HFFc6 (cell line): ENCODE measurements at places on chromosomes 7 and 10. TPM values are rescaled to one million over a fixed set of nuclear protein-coding genes. Genes with fewer than 3 reads are reported as not detected.

GRCh38 chr7:64045301-64046040 lies at the start of gene ZNF727:
TSS of gene ZNF727 (plus strand) at chr7:64045434. CDS start at chr7:64045622, 188 bp downstream.
- H3K27ac ChIP-seq, result no peak within 1 kb of the TSS
- H3K4me1 ChIP-seq, result no peaks in the 10 kb centered on the region
- H3K27me3 ChIP-seq, result no peaks in the 10 kb centered on the region
- H3K4me3 ChIP-seq, result no peak within 1 kb of the TSS

DNA sequence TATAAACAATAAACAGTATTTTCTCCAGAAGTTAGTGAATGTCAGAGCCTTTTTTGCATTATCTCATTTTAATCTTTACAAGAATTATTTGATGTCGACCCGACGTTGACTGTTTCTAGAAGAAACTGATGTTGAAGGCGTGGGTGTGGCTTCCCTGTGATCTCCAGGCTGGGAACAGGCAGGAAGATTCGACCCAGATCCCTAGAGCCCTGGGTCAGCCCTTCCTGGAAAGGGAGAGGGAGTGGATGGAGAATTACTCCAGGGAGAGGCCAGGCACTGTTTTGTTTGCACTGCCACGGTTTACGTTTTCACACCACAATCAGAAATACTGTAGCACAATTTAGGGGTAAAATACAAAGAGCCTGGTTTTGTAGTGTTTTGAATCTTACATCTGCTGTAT lies 133.1 kb downstream of the ADARB2 start:
- no peak overlapping the region for H3K4me3 ChIP-seq

DNA sequence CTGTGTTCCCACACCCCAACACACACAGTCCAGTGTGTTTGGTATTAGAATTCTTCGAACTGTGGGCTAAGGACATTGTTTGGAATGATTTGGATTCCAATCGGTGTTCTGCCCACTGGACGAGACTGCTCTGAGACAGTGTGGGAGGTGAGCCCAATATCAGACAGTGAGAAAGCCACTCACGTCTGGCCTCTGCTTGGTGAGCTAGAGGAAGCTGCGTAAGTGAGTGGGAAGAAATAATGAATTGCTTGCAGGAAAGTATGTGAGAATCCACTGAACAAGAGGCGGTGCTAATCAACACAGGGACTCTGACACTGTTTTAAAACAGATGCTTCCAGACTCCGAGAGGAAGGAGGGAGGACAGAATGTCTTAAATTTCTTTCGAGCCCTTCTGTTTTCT lies 675.0 kb upstream of the ANKRD30A start:
- peaks cover 2% of the 10 kb centered on the region; the same call in 1 of the 2 replicates for H3K27me3 ChIP-seq
- H3K4me1 ChIP-seq, result no peaks in the 10 kb centered on the region
- no peak overlapping the region for H3K27ac ChIP-seq

DNA sequence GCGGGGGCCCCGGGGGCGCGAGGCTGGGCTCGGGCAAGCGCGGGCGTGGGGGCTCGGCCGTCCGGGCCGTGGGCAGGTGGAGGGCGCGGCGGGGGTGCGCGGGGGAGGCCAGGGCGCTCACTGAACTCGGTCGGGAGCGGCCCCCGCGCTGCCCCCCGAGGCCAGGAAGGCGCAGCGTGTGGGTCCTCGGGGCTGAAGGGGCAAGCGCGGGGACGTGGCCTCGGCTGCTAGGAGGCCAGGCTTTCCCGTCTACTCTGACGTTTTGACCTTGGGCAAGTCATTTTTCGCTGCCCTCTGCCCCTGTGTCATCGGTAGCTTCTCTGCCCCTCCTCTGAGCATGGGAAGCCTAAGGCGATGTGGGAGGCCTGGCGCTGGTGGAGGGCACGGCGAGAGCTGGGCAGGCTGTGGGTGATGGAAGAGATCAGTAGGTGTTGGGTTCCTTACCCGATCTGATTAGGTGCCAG lies 441 bp downstream of the FBH1 start:
- H3K36me3 ChIP-seq, result peaks cover 33% of the 10 kb centered on the region
- peak overlapping the region; percentile 86 for H3K27ac ChIP-seq
- H3K4me1 ChIP-seq, result peaks cover 48% of the 10 kb centered on the region
- no peak for DNase-seq
- H3K27me3 ChIP-seq, result no peaks in the 10 kb centered on the region
- peak overlapping the region; percentile 94 for H3K4me3 ChIP-seq

DNA sequence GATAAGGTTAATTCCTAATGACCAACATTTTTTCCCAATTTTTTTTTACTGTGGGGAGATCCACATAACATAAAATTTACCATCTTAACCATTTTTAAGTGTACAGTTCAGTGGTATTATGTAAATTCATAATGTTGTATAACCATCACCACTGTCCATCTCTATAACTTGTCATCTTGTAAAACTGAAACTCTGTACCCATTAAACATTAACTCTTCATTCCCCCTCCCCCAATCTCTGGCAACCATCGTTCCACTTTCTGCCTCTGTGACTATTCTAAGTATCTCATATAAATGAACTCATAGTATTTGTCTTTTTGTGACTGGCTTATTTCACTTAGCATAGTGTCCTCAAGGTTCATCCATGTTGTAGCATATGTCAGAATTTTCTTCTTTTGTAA lies 46.0 kb upstream of the HPS1 start:
- H3K4me3 ChIP-seq, result no peak overlapping the region
- H3K4me1 ChIP-seq, result peaks cover 27% of the 10 kb centered on the region
- no peak for DNase-seq
- peaks cover 10% of the 10 kb centered on the region for H3K36me3 ChIP-seq

DNA sequence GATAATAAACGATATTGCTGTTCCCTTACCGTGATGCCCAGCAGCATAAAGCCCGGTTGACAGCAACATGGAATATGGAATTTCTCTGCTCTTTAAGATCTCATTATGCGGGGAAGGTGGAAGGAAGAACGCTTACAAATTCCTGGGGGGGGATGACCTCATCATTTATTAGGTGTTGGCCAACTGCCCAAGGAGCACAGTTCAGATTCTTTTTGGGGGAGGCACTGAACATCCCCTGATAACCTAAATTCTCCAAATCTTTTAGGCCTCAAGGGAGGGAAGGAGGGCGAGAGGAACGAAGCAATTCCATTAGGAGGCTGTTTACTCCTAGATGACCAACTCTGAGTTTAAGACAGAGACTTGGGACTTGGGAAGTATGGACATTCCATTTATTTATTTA lies 5.2 kb upstream of the COL26A1 start:
- no peak for DNase-seq
- H3K27me3 ChIP-seq, result peaks cover 17% of the 10 kb centered on the region
- no peak overlapping the region for H3K27ac ChIP-seq
- H3K36me3 ChIP-seq, result no peaks in the 10 kb centered on the region

DNA sequence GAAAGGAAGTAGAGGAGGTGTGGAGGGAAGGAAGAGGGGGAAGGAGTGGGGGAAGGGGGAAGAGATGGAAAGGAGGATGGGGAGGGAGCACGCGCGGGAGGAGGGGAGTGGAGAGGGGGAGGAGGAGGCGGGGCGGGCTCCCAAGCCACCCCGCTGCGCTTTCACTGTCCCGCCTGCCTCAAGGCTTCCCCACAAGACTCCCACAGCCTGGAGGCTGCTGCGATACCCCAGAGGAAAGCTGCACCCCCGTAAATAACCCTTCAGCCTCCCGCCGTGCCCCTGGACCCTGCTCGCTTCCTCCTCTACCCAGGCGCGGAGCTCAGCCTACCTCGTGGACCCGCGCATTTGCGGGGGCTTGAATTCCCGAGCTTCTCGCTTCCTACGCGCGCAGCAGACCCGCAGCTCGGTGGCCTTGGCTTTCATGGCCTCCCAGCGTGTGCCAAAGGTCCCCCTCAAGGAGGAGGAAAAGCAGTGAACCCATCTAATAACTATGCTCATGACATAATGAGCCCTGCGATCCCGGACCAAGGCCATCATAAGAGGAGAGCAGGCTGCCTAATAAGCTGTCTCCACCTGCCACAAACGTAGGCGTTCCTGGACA lies at the start of gene C10orf67:
C10orf67 (minus strand) TSS at position 557 of the 601 bp plus-strand sequence; CDS start at position 534, 23 bp downstream.
- no peaks in the 10 kb centered on the region for H3K36me3 ChIP-seq
- H3K27me3 ChIP-seq, result peaks cover 1% of the 10 kb centered on the region; the same call in 1 of the 2 replicates
- H3K4me3 ChIP-seq, result peak within 1 kb of the TSS; percentile 89
- H3K27ac ChIP-seq, result peak within 1 kb of the TSS; percentile 91

GRCh38 chr10:63382066-63382465 lies 83.7 kb downstream of the JMJD1C start:
- H3K27me3 ChIP-seq, result no peaks in the 10 kb centered on the region
- H3K27ac ChIP-seq, result no peak overlapping the region
- no peak for DNase-seq
- H3K4me3 ChIP-seq, result no peak overlapping the region
- H3K4me1 ChIP-seq, result peaks cover 49% of the 10 kb centered on the region
- H3K36me3 ChIP-seq, result peaks cover 16% of the 10 kb centered on the region

DNA sequence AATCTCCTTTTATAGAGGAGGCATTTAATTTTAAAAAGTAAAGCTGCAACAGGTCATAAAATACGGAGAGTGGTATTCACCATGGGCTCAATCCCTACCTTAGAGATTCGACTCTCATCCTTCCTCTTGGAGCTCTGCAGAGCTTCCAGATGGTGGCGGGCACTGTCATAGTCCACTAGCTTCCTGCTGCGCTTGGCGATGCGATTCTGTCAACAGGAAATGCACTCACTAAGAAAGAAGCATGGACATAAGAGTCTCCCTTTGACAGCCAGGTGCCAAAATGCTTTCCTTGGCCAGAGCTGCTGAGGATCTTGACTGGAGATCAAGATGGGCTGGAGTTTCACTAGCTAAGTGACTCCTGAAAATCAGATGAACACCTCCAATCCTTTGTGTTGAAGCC lies 154.4 kb downstream of the AMPH start:
- H3K27me3 ChIP-seq, result no peaks in the 10 kb centered on the region; the same call in 1 of the 2 replicates
- H3K4me3 ChIP-seq, result no peak overlapping the region
- H3K36me3 ChIP-seq, result no peaks in the 10 kb centered on the region; the same call in 1 of the 2 replicates

DNA sequence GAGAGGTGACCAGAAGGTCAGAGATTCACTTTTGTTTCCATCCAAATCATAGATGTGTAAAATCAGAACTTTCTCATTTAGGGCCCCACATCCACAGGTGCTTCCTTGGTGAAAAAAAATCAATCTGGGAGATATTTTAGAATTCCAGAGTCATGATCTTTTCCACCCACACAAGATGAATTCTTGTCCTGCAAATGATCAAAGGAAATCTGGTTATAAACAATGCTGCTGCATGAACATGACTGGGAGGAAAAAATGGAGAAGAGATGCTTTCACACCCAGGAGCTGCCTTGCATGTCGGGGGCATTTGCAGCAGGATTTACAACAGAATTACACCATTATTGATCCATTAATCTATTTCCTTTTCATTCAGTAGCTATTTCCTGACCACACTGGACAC lies 106.5 kb upstream of the TMEM72 start:
- H3K36me3 ChIP-seq, result no peaks in the 10 kb centered on the region
- peaks cover 64% of the 10 kb centered on the region for H3K4me1 ChIP-seq

PRTFDC1 gene
- total RNA-seq, result 16.4 to 28.2 TPM (median 17.2 TPM) in 3 replicates

CRPPA gene
- 2.3 and 2.8 TPM in 2 replicates for total RNA-seq

UPK3B gene
- not detected in 2 replicates for total RNA-seq

GFRA1 gene
- 6.6 to 17.0 TPM (median 12.5 TPM) in 3 replicates for total RNA-seq

OR2A7 gene
- not detected in 3 replicates for total RNA-seq

TRPV5 gene
- not detected in 2 replicates for total RNA-seq

ANKRD30A gene
- not detected in 3 replicates for total RNA-seq

ANKRD1 gene
- 5.5 to 16.0 TPM (median 15.3 TPM) in 3 replicates for total RNA-seq

GAD2 gene
- total RNA-seq, result not detected in 2 replicates

TMEM196 gene
- not detected in 3 replicates for total RNA-seq
